Naive B cell (primary cell): ENCODE measurements at places on chromosomes 13 and 19. TPM values are rescaled to one million over a fixed set of nuclear protein-coding genes. Genes with fewer than 3 reads are reported as not detected.

KLK6 gene
- polyA plus RNA-seq, result not detected

DNA sequence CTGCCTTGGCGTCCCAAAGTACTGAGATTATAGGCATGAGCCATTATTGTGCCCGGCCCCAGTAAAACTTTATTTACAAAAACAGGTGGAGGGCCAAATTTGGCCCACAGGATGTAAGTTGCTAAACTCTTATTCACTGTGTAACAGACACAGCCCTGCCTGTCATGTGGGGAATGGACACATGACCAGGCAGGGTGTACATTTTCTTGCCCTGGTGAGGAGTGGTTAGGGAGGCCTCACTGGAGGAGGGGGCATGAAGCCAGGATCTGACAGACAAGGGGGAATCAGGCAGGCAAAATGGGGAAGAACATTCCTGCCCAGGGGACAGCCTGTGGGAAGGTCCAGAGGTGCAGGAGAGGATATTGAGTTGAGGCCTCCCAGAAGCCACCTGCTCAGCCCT lies 7.4 kb upstream of the PGLS start:
- no peak for DNase-seq

DNA sequence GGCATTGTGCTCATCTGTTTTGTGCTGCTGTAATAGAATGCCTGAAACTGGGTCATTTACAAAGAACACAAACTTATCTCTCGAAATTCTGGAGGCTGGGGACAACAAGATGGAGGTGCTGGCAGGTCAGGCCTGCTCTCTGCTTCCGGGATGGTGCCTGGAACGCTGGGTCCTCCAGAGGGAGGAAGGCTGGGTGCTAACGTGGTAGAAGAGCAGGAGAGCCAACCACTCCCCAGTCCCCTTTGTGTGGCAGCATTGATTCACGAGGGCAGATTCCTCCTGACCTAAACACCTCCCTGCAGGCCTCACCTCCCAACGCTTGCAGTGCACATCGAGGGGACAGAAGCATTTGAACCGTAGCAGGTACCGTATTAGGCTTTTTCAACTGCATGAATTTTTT lies 34.1 kb upstream of the TFDP1 start:
- no peak for DNase-seq

- no peak for DNase-seq
Observed at GRCh38 chr13:86572115-86572514, 772.9 kb upstream of the SLITRK6 start.

IZUMO4 gene
- 0.51 TPM for polyA plus RNA-seq

PDX1 gene
- not detected for polyA plus RNA-seq

DNA sequence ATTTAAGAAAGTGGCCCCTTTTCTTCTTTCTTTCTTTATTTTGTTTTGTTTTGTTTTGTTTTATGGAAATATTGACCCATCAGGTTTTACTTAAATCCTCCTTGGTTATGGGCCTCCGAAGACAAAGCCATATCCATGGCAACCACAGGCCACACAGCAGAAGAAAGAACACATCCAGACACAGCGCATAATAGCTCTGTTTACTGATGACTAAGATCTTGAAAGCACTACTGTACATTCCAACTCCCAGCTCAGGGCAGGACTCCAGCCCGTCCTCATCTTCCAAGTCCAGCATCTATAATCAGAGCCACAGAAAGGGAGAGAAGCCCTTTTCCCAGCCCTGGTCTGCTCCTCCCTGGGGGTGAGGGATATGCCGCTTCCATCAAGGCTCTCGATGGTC lies 84.3 kb downstream of the NUFIP1 start:
- DNase-seq, result no peak

RPS19 gene
- polyA plus RNA-seq, result 6,293 TPM

GRCh38 chr19:41577833-41578232 lies 1.9 kb downstream of the CEACAM21 start:
- no peak for DNase-seq

DNA sequence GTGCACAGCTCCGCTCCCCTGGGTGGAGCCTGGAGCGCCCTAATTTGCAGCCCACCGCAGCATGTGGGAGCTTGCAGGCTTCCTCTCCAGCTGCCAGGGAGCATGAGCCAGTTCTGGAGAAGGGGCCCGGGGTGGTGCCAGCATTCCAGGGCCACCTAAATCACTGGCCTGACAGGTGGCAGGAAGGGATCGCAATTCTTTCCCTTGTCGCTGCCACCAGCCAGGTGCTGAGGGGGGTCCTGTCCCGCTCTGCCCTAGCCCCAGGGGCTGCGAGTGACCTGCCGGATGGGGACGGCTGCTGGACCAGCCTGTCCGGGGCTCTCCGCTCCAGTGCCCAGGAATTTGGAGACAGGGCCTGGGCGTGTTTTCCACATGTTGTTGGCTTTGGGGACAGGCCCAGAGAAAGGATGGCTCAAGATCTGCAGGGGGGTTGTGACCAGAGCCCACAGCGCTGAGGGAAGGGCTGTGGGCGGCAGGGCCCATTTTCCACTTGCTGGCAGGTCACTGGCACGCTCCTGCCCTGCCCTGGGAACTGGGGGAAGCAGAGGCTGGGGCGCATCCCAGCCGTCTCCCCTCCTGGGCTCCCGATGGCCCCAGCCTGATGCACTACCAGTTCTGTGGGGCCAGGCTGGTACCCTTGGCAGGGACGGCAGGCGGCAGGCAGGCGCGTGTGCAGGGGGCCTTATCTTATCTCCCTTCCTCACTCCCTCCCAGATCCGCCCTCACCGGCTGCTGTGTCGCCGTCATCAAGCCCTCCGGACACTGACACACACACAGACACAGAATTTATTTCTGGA lies 9.5 kb downstream of the NDUFA11 start:
- no peak for DNase-seq

DNA sequence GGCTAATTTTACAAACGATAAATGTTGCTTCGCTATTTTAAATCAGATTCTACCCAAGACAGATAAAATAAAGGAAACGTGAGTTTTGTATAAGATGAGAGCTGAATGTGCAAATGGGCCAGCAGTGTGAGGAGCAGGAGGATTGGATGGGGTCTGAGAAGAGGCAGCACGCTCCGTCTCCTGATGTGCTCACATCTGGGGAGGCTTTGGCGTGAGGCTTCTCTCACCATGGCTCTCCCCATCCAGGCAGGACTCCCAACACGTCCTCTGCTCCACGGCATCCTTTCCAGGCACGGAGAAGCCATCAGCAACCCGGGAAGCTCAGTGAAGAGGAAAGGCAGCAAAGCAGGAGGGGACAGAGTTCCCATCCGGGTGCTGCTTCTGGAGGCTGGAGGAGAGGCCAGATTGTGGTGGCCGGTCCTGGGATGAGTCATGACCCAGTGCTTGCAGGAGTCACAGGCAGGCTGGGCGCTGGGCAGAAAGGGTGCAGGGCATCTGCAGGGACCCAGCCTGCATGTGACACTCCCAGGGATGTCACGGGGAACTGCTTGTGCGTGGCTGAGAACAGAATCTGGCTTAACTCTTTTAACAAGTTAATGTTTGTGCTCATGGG lies 47.5 kb downstream of the ZNF536 start:
- DNase-seq, result no peak

GRCh38 chr19:7943444-7944176 lies at the start of gene TIMM44:
TSS of gene TIMM44 (minus strand) at chr19:7943666. CDS start at chr19:7943651, 15 bp downstream.
- DNase-seq, result peak; percentile 100

- no peak for DNase-seq
Observed at GRCh38 chr19:13712767-13713201, 51.5 kb upstream of the MRI1 start.

FUT1 gene
- polyA plus RNA-seq, result not detected

CLEC4G gene
- polyA plus RNA-seq, result 1.9 TPM

- DNase-seq, result no peak
Observed at GRCh38 chr13:110980921-110981320, 66.1 kb upstream of the ANKRD10 start.
